ENCODE measurements at places on chromosomes 11 and 22. TPM values are rescaled to one million over a fixed set of nuclear protein-coding genes. Genes with fewer than 3 reads are reported as not detected.

The PRR33 gene
- polyA plus RNA-seq: not detected

The HOATZ gene
- not detected for polyA plus RNA-seq

The OR51B4 gene
- polyA plus RNA-seq: not detected

The PAX6 gene
- not detected for polyA plus RNA-seq

The SLC5A4 gene
- polyA plus RNA-seq: not detected

The CSRP3 gene
- 869 TPM for polyA plus RNA-seq

The NLRP14 gene
- polyA plus RNA-seq: 1.4 TPM

The SLC43A3 gene
- polyA plus RNA-seq: 6.8 TPM

The CD3G gene
- polyA plus RNA-seq: not detected

The SERPING1 gene
- polyA plus RNA-seq: 80.7 TPM

The MFRP gene
- polyA plus RNA-seq: not detected

The PTGDR2 gene
- polyA plus RNA-seq: 0.07 TPM

The NFAM1 gene
- polyA plus RNA-seq: 0.97 TPM

The OPCML gene
- 0.21 TPM for polyA plus RNA-seq

The MS4A4E gene
- not detected for polyA plus RNA-seq

The OR2AG1 gene
- 0.09 TPM for polyA plus RNA-seq

The PKDREJ gene
- polyA plus RNA-seq: not detected

The CYB5R3 gene
- polyA plus RNA-seq: 366 TPM

The OTOG gene
- 0.49 TPM for polyA plus RNA-seq

All from cardiac muscle cell (in vitro differentiated cells and primary cell).